ENCODE measurements at places on chromosomes 16 and 17.

- DNase-seq: no peak
Measured at GRCh38 chr17:2337544-2338314, 428 bp downstream of the SGSM2 start.

GRCh38 chr17:10626390-10626789, 30.7 kb downstream of the MYH3 start:
- no peak for DNase-seq

- no peak for DNase-seq
Measured at GRCh38 chr17:81315885-81316391, 20.8 kb upstream of the SLC38A10 start.

- DNase-seq: no peak
Measured at GRCh38 chr16:35639233-35640205, 2180.1 kb downstream of the TP53TG3F start.

DNA sequence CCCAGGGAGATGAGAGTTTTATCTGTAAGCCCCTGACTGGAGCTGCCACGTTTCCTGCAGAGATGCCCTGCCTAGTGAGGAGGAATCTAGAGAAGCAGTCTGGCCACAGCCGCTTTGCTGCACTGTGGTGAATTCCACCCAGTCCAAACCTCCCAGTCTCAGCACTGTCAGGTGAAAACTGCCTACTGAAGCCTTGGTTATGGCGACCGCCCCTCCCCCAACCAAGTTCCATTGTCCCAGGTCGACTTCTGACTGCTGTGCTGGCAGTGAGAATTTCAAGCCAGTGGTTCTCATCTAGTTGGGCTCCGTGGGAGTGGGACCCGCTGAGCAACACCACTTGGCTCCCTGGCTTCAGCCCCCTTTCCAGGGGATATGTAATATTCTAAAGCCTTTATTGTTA, 10.2 kb upstream of the LYZL6 start:
- no peak for DNase-seq

GRCh38 chr16:9334103-9334502, 242.7 kb downstream of the HAPSTR1 start:
- no peak for DNase-seq

GRCh38 chr17:21374441-21375161, 1.6 kb upstream of the KCNJ12 start:
- no peak for DNase-seq

GRCh38 chr17:83156408-83156807, 77.0 kb downstream of the METRNL start:
- DNase-seq: no peak

GRCh38 chr16:2037647-2038381, 9.8 kb downstream of the NTHL1 start:
- DNase-seq: no peak

- no peak for DNase-seq
Measured at GRCh38 chr17:10305398-10305797, 67.4 kb downstream of the MYH13 start.

GRCh38 chr17:74568106-74568873, 981 bp upstream of the CD300H start:
- no peak for DNase-seq

DNA sequence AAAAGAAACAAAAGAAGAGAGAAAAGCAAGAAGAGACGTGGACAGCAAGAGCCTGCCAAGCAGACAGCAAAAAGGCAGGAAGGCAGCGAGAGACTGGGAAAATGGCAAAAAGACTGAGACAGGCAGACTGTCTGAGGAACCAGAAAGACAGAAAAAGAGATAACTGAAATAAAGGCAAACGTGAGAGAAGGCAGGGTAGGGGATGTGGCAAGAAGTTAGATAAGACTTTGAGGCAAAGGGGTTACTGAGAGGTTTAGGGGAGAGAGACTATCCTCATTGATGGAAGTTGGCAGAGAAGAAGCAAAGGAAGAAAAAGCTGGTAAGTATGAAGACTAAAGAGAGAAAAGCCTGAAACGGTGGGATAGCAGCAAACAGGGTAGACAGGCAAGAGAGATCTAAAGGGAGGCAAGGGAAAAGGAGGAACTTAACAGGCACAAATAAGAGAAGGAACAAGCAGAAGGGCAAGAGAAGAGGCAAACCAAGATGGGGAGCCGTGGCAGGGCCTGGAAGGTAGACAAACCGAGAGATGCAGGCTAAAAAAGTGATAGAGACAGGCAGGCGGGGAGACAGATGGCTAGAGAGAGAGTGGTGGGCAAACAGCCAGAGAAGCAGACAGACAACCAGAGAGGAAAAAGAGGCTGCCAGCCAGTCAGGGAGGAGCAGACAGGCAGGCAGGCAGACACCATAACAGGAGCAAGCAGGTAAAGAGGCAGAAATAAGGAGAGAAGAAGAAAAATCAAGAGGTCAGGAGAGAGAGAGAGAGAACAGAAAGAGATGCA, 7.1 kb upstream of the CHD3 start:
- no peak for DNase-seq

DNA sequence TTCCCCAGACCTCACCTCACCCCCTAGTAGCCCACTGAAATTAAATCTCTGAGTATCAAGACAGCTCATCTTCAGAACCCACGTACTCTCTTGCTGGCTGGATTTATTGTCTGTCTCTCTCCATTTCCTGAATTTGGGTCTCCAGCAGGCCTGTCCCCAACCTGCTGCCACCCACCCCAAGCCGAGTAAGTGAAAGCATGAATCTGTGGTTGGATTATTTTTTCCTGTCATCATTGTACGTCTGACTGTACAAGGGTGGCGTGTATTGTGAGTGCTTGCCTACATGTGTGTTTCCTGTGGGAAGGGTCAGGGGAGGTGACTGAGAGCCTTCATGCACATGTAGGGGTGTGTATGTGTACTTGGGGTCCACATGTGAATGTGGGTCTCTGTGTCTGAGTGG, 5.4 kb downstream of the TNP2 start:
- no peak for DNase-seq

- DNase-seq: no peak
Measured at GRCh38 chr16:72221630-72222024, 49.7 kb upstream of the PMFBP1 start.

GRCh38 chr16:77675464-77676324, 46.6 kb upstream of the NUDT7 start:
- DNase-seq: peak; percentile 12

- no peak for DNase-seq
Measured at GRCh38 chr17:17722906-17723353, 41.7 kb downstream of the RAI1 start.

DNA sequence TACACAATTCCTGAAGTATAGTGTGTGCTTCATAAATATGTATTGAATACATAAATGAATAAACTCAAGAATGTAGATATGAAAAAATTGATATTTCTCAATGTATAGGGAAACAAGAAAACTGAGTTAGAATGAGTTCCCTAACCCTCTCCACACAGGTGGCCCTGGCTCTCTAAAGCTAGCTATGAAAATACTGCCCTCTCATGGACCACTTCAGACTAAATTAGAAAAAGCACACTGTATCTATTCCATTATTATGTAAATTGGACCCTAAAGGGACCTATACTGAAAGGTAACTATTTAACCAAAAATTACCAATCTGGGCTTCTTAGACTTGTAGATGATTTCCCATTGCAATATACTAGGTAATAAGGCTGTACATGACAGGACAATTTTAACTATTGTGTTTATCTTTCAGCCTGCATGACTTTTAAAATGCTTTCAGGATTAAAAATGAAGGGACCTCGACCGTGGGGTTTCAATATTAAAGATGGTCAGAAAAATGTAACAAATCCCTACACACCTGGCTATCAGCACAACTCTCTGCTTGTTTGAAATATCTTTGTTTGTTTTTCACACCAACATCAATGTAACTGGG, 672.5 kb upstream of the KIF2B start:
- DNase-seq: no peak

GRCh38 chr16:24652803-24653202, 76.6 kb upstream of the TNRC6A start:
- DNase-seq: no peak

Data from activated CD8-positive, alpha-beta memory T cell treated with anti-CD3 and anti-CD28 coated beads for 4 hours (primary cell).